Activated CD8-positive, alpha-beta T cell treated with anti-CD3 and anti-CD28 coated beads for 36 hours (primary cell): ENCODE measurements at places on chromosomes 6 and 20.

- DNase-seq = peak; percentile 45
Measured at GRCh38 chr20:38304845-38305447, 990 bp downstream of the BPI start.

GRCh38 chr6:109510358-109510757, 27.3 kb upstream of the ZBTB24 start:
- DNase-seq = no peak

DNA sequence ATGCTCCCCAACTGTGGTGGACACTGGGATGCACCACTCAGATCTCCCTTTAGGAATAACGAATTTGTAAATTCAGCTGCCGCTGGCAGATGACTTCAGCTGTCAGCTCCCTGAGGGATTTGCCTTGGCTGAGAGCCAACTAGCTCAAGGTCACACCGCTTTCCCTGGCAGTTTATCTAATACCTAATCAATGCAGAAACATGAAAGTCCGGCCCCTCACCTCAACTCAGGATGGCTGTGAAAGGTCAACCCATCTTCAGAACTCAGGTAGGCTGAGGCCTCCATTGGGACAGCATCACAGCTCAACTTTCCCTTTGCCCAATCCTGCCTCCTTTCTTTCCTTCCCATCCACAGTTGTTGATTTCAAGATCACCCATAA, 22.8 kb upstream of the SCGN start:
- DNase-seq = no peak

DNA sequence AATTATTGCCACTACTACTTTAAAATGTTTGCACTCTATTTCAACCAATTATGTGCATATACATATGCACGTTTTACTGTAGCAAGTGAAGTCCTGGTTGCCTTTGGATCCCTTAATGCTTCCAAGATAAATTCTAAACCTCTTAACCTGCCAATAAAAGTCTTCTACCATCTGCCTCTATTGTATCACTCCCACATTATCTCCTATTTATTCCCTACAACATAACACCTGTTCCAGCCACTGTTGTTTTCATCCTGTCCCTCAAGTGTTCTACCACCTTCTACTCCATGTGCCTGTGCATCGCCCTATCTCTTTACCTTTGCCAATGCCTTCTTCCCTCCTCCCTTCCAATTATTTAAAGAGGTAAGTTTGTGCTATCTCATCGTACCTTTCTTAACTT, 499.0 kb upstream of the RNF217 start:
- no peak for DNase-seq

DNA sequence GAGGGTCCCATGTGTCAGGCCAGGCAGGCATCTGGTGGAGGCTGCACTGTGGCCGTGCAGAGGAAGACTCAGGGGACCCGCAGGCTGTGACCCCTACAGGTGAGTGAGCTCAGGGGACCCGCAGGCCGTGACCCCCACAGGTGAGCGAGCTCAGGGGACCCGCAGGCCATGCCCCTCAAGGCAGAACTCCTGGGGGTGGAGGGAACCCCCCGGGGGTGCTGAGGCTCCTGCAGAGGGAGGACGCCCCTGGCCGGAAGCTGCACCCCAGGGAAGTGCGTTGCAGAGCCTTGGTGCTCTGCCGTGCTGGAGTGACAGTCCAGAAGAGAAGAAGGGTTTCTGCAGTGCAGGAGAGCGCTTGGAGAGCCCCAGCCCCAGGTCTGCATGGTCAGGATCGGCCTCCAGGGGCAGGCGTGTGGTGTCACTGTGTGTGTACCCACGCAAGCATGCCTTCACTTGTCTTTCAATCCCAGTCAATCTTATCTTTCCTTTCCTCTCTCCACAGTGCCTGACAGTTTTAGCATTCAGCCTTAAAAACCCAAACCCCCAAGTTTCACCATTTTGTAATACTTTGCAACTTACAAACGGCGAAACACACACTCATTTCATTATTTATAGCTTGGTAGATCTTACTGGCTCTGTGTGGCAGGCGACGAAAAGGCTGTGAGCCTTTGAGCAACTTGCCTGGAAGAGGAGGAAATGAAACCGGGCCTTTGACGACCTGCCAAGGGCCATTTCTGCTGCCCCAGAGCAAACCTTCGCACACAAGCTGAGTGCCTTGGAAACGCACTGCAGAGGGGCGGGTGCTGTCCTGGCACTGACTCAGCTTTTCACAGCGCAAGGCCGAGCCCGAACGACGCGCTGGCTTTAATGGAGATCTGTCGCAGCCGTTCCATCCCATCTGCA, 101.4 kb upstream of the AGPAT4 start:
- DNase-seq = no peak

DNA sequence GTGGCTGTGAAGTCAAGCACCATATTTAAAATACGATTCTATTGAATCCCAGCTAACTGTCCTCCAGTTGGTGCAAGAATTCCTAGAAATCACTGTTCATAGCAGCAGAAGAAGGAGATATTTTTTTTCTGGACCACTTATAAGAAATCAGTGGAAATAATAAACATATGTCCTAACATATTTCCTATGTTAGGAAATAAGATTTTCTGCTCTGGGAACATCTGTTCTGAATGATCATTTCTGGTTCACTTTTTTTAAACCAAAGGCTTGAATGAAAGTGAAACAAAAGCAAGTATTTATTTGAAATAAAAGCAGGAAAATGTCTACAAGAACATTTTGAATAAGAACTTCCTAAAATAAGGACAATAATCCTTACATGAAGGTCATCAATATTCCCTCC, 138.9 kb upstream of the RALGAPA2 start:
- no peak for DNase-seq

- DNase-seq = no peak
Measured at GRCh38 chr6:166119116-166119911, 48.3 kb downstream of the TBXT start.

- DNase-seq = no peak
Measured at GRCh38 chr20:38195521-38195920, 30.5 kb upstream of the TGM2 start.

GRCh38 chr6:53461696-53462095, 83.2 kb downstream of the GCLC start:
- DNase-seq = no peak

DNA sequence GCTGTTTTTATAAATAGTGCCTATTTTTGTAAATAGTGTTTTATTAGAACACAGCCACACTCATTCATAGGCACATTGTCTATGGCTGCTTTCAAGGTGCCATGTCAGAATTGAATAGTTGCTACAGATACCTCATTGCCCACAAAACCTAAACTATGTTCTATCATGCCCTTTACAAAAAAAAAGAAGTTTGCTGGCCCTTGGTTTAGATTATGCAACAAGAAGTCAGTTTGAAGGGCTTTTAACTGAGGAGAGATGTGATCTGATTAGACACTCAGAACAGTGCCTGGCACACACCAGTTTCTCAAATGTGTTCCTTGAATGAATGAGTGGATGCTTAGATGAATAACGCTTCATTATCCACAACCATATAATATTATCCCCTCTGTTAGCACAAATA, 366.1 kb downstream of the MAFB start:
- no peak for DNase-seq

DNA sequence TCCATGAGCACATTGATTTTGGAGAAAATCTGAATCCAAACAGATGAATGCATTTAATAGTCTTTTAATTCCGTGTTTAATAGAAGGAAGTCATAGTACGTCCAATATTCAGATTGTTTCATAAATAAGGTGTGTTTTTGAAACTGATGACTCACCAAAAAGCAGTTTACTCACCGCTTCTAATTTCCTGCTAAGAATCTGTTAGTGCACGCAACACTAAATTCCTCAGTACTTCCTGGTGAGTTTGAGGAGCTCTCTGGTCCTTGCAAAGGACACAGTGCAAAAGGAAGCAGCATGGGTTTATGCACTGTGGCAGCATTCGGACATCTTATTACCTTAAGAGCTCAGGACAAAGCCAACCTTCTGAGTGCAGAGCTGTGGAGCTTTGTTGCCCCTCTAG, 2.3 kb upstream of the ADGRF1 start:
- DNase-seq = no peak

GRCh38 chr6:14932485-14933182, 313.2 kb upstream of the JARID2 start:
- DNase-seq = no peak

GRCh38 chr20:34953960-34954359, 1.6 kb downstream of the GSS start:
- DNase-seq = no peak

DNA sequence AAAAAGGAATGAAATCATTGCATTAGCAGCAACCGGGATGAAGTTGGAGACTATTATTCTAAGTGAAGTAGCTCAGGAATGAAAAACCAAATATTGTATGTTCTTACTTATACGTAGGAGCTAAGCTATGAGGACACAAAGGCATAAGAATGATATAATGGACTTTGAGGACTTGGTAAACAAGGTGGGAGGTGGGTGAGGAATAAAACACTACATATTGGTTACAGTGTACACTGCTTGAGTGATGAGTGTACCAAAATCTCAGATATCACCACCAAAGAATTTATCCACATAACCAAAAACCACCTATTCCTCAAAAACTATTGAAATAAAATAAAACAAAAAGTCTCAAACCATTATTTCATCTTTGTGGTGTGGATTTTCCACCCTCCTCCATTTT, 593.5 kb downstream of the TENT5A start:
- DNase-seq = no peak

DNA sequence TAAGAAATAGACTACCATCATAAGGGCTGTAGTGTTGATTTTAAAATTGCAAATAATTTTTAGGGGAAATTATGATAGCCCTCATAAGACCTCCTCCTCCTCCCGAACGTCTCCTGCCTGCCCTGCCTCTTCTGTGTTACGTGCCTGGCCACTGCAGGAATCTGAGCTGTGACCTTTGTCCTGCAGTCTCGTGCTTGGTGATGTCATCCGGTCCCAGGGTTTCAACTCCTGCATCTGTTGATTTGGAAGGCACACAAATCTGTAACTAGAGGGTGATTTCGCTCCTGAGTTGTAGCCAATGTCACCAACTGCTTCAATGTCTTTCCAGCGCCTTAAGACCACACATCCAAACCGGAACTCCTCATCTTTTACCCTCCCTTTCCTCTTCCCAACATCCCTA, 163.2 kb downstream of the AIG1 start:
- no peak for DNase-seq

- DNase-seq = no peak
Measured at GRCh38 chr6:112113431-112113830, 26.0 kb downstream of the FAM229B start.

GRCh38 chr6:13796781-13797180, 17.6 kb downstream of the MCUR1 start:
- no peak for DNase-seq

GRCh38 chr6:118876814-118877213, 17.1 kb upstream of the ASF1A start:
- no peak for DNase-seq

DNA sequence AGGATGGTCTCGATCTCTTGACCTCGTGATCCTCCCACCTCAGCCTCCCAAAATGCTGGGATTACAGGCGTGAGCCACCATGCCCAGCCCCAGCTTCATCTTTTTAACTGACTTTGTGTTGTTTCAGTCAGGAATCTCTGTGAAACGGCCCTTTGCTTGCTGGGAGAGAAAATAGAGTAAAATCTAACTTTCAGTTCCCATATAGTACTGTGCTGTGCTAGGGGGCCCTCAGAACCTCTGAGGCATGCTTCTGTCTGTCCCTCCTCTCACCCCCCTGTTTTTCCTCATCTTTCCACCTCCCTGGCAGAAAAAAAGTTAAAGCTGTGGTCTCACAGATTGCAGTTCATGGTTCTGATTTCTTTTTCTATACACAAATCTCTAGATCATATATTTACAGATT, 48.4 kb downstream of the LRP11 start:
- DNase-seq = no peak
